ENCODE measurements at places on chromosomes 5 and 9.

DNA sequence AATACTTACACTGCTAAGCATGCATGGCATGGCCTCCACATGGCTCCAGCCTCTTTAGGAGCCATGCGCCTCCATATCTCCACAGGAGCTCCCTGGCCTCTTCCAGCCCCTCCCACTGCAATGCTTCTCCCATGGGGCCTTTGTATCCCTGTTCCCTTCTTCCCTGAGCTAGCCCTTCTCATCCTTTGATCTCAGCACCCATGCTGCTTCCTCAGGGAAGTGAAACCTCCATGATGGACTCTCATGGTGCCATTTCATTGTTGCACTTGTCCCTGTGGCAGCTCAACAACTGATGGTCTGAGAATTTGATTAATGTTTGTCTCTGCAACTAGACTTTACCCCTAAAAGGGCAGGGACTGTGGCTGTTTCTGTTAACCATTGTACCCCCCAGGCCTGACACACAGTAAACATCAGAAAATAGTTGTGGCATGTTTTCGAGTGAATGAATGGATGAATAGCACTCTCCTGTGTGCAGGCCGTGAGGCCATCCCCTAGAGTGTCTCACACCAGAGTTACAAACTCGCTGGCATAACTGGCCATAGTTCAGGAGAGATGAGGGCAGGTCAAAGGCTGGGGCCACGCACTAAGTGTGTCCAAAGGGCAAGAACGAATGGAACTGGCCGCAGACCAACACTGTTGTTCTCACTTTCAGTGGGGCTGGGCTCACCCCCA lies 6.6 kb downstream of the IDNK start:
- no peak for DNase-seq

DNA sequence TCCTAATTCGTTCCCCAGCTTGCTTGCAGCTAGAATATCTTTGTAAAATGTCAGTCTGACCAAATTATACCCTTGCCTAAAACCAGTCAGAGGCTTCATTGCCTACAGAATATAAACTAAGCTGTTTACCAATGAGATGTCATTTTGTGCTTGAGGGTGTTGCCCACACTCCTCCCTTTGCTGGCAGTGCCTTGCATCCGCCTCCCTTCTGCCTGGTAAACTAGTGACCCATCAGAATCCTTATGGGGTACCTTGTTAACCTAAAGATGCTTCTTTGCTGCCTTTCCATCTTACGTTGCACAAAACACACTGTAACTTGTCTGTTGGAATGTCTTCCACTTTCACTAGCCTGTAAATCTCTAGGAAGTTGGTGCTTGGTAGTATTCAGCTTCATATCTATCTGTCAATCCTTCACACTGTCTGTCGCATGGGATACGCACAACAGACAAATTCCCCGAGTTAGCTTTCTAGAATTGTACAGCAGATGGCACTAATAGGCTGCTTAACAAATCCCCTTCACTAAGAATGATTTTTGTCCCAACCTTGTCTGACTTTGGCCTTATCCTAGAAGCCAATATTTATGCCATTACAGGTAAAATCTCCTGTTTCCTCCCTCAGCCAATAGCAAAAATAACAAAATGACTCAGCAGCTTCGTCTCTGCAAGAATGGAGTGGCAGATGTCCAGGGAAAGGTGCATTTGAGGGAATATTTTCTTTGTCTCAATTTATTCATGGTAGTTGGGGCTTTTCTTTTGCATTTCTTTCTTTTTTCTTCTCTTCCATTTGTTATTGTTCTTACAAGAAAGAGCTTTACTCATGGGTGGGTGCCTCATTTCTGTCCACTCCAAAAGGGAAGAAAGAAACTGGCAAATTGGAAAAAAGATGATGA lies 3.0 kb downstream of the NUDT2 start:
- DNase-seq, result no peak

GRCh38 chr5:137392261-137392660 lies 106.9 kb downstream of the SPOCK1 start:
- DNase-seq, result no peak

- no peak for DNase-seq
Observed at GRCh38 chr5:68554571-68555279, 339.2 kb downstream of the PIK3R1 start.

- DNase-seq, result no peak
Observed at GRCh38 chr5:18850216-18850615, 1137.8 kb downstream of the CDH18 start.

- no peak for DNase-seq
Observed at GRCh38 chr5:43236653-43237355, 44.8 kb downstream of the NIM1K start.

GRCh38 chr9:7324152-7324598 lies 475.4 kb downstream of the DMAC1 start:
- DNase-seq, result no peak

- no peak for DNase-seq
Observed at GRCh38 chr9:130444565-130445221, at the start of gene ASS1. Gene ASS1 (plus strand): TSS chr9:130444961. CDS start chr9:130452229, 7,268 bp downstream.

DNA sequence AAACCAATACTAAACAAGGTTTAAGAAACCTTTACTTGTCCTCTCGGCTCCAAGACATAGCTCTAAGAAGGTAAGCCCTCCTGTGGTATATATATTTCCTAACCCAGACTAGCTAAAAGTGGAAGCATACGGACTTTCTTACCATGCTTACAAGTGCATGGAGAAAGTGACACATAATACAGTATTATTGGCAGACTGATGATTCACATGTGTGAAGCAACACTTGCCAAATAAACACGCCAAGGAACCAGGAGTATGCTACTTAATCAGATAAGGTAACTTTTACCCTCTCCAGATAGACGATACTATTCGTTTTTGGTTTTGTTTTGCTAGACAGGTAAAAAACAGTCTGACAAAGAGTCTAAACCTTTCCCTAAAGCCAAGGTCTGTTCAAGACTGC lies 264.1 kb downstream of the MLLT3 start:
- no peak for DNase-seq

DNA sequence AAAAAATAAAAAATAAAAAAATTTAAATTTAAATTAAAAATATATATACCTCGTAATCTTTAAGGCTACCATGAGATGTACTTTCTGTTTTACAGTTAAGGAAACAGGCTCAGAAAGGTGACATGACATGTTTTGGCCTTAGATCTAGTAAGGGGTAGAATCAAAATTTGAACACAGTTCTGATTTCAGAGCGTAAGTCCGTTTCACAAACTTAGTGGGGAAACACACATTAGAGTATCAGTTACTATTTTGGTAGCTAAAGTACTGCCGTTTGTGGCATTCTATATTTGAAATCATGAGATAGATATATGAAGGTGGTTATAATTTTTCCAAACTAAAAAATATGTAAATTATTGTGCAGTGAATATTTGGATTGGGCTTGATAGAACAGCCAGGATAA lies 186.2 kb downstream of the DENND1A start:
- DNase-seq, result no peak

- no peak for DNase-seq
Observed at GRCh38 chr9:121972501-121972981, 120.6 kb downstream of the TTLL11 start.

- no peak for DNase-seq
Observed at GRCh38 chr9:27542508-27542907, 12.9 kb upstream of the MOB3B start.

DNA sequence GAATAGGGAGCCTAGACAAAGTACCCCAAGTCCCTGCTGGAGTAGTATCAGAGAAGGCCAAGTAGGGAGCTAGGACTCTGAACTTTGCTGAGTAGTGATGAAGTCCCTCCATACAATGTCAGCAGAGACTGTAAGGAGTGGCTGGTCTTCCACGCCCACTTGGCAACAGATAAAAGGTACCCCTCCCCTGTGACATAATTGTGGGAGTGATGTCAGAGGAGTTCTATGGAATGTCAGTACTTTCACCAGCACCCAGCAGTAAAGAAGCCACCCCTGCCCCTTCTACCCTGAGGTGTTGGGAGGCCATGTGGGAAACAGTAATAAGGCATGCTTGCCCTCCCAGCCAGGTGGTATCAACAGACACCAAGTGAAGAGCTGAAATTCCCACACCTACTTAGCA lies 143.9 kb downstream of the SLIT3 start:
- no peak for DNase-seq

DNA sequence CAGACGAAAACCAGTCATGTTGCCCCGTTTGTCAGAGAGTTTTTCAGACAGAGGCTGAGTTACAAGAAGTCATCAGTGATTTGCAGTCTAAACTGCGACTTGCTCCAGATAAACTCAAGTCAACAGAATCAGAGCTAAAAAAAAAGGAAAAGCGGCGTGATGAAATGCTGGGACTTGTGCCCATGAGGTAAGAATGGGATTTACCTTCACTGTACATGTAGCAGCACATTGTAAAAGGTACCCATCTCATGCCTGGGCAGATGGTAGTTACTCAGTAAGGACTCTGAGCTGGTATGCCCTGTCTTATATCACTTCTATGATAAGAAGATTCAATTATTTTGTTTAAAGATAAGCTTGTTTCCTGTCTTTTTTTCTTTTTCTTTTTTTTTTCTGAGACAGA lies 38.8 kb downstream of the RAD50 start:
- DNase-seq, result no peak

DNA sequence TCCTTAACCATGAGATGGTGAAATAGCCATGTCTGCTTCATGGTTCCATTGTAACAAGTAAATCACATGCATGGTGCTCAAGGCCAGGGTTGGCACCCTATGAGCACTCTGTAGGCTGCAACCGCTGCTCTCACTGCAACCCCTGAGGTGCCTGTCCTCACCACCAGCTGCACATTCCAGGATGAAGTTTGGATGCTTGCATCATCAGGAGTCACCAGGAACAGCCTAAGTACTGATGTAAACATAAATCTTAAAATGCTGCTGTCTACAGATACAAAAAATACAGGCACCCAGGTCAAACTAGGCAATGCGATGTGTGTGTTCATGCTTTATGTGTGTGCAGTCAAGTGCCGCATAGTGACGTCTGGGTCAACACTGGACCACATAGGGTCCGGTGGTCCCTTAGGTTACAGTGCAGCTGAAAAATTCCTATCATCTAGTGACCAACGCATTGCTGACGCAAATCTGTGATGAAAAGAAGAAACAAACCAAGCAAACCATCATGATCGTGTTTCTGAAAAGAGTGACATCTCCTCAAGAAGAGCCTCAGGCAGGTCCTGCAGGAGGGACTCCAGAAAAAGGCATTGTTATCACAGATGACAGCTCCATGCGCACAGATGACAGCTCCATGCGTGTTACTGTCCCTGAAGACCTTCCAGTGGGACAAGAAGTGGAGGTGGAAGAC lies 234.8 kb downstream of the AUH start:
- DNase-seq, result no peak

- DNase-seq, result peak; percentile 12
Observed at GRCh38 chr5:14869668-14870164, 1.9 kb downstream of the ANKH start.

DNA sequence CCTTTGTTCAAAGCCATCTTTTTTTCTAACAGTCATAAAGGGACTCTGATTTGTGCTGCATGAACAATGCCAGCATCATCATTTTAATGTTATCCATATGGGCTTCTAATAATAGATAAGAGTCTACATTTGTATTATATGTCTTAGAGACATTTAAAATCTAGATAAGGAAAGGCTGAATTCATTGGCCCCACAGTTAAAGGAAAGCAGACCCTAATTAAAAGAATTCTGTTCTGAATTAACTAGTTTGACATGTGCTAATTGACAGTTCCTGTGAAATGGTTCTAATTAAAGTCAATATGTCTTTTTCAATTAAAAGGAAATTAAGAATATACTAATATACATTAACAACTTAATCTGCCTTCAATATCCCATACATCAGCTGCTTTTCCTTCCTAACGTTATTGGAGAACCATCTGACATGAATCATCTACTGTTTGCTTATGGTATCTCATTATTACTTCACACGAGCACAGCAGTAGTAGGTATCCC lies 104.7 kb downstream of the NR2F1-AS1 start:
- DNase-seq, result no peak

GRCh38 chr5:6714226-6715041 lies 1.2 kb downstream of the TENT4A start:
- no peak for DNase-seq

- DNase-seq, result no peak
Observed at GRCh38 chr5:168365581-168366081, 74.2 kb downstream of the WWC1 start.

- no peak for DNase-seq
Observed at GRCh38 chr5:5666369-5666768, 243.9 kb downstream of the ICE1 start.

DNA sequence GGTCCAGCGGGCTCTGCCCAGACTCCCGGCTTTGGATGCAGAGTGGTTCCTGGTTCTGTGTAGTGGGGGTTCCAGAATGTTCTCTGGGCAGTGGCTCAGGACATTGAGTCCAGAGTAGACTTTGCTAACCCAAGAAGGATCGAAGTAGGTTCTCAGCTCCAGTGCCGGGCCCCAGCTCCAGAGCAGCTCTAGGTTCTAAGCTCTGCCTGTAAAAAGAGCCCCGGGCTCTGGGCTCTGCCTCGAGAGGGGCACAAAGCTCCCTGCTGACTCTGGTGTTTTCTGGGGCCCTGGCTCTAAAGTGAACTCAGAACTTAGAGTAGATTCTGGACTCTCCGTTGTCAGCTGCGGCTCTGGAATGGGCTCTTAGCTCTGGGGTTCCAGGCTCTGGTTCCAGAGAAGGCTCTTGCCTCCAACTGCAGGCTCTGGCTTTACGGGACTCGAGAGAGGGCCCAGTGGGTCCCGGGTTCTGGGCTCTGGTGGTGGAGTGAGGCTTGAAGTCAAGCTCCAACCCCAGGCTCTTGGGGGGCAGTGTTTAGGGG lies 414 bp downstream of the WDR38 start:
- no peak for DNase-seq

GRCh38 chr9:110579862-110580219 lies 300 bp upstream of the SVEP1 start:
- no peak for DNase-seq

DNA sequence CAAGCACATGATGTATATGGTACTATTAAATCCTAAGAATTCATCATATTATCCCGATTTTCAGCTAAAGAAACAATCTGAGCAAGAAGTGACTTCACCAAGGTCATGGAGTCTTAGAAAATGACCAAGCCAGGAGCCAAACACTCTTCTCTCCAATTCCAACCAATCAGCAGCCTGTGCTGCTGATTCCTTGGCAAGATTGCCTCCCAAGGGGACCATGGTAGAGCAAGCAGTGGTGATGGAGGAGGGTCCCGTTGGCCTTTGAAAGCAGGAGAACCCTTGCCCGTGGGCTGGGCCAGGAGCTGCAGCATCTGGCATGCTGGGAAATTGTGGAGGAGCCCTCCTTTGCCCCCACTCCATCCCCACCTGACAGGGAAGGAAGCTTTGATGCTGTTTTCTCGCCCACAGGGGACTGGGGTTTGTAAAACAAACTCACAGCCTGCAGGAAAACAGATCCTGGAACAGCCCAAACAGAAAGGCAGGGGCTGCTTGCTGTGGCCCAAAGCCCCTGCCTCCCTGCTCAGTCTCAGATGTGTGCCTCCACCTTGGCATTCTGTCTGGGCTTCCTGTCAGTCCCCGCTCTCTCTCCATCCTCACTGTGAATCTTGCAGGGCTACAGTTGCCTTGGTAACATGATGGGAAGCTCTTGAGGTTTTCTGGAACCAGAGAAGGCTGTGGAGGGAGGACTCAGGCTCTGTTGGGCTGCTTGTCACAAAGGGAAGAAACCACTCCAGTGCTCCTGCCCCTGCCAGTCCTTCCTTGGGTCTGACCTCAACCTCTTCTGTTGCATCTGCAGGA lies 70.8 kb upstream of the HSPA9 start:
- DNase-seq, result no peak

Measured in cerebellar nuclear complex (tissue), 1 donor.